ENCODE measurements at places on chromosomes 1 and 21.

DNA sequence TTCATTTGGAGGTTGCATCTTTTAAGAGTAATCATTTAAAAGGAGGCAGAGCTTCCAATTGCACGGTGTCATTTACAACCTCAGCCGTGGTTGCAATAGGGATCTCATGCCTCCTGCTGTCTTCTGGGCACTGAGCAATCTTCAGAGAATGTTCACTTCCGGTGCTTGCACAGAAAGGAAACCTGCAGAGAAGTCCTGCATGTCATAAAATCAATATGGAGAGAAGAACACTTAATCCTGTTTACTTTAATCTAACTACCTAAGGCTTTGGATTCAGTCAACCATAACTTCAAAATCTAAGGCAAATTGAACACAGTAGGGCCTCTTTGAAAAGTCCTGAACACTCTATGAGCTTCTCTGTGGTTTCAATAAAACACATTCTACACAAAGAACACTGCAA is 11.3 kb upstream of the MAP10 start:
- DNase-seq = peak; percentile 48

DNA sequence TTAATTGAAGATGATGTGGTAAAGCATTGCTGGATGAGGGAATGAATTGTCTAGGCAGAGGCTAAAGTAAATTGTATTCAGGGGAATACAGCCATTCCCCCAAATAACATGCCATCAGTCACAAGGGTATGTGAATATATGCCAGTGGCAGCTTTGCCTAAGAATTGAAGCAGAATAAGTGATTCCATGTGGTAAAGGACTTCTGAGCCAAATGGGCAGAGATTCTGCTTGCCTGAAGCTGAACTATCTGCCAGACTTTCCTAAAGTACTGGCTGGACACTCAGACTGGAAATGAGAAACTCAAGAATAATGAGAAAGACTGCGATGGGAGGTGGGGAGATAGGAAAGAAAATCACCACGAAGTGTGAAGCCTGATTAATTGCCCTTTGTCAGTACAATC is 2.4 kb downstream of the LIX1L start:
- DNase-seq = no peak

GRCh38 chr1:159920202-159920601 is 5.1 kb downstream of the TAGLN2 start:
- DNase-seq = no peak

DNA sequence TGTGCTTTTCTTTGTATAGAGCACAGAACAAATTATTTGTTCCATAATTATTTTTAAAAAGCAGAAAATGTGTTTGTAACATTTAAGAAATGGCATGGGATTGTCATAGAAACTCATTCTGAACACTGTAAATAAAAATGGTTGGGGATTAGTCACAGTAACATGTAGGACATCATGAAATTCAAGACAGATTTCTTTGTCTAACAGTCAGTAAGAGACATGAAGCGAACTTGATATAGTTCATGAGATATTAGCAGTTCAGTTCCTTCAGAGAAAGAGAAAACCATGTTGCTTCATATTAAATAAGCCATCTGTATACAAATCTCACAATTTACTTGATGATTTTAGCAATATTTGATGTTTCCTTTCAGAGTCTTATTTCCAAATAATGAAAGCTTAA is 19.7 kb downstream of the NFIA start:
- DNase-seq = no peak

GRCh38 chr1:234369784-234370183 is 3.5 kb upstream of the COA6 start:
- peak; percentile 59 for DNase-seq

DNA sequence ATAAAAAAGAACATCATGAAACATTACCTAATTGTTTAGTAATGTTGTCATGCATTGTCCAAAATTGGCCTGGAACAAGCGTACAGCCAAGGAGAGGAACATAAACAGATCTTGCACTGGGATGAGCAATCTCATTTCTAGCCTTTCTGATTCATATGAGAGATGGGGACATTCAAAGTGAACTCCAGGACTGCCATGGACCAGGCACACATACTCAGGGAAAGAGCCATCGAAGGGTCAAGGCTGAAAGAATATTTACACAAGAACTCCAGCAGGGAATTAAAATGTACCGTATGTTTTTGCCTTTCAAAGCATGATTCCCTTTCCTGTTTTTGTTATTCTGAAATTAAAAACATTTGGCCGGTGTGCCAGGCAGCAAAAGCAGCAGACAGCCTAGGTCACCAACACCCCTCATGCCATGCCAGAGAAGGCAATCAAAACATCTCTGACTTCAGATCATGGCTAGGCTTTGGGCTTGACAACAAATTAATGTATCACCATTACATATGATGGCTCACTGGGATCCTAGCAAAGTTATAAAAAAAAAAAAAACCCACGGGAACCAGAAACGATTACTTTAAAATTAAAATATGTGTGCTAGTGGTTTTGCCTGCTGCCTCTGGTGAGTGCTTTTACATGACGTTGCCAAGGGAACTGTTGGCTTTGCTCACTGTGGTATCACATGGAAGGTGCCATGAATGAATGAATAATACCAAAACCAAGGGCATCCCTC is 159.8 kb downstream of the TGFBR3 start:
- no peak for DNase-seq

DNA sequence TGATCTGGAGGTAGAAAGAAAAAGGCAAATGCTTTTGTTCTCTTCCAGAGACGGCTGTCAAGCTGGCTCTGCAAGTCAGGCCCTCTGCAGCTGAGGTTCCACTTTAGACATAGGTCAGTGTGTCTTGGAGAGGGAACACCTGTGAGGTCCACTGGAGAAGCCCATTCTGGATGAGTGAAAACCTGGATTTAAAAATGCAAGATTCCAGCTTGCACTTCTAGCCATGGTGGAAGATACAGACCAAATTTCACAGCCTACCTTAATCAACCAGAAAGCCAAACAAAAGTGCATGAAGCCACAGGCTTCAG is 35.0 kb downstream of the AGPAT3 start:
- DNase-seq = no peak

DNA sequence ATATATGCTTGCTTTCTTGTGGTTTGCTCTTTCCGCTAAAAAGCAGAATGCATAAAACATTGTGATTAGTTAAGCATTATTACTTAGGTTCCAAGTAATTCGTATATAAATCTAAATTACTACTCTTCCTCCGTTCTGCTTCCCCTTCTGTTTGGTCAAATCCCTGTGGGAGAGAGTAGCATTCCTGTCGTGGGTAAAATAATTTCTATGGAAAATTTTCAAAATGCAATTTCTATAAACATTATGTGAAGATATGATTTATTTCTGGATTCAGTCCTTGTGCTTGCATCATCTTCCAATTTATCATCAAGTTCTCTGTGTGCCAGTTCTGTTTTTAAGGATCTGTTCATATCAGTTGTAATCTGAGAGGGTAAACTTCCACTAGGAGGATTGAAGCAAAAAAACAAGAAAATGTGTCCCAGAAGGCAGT is 7.2 kb upstream of the WARS2 start:
- no peak for DNase-seq

- DNase-seq = peak; percentile 81
Observed at GRCh38 chr1:24694380-24694843, 50.8 kb upstream of the CLIC4 start.

DNA sequence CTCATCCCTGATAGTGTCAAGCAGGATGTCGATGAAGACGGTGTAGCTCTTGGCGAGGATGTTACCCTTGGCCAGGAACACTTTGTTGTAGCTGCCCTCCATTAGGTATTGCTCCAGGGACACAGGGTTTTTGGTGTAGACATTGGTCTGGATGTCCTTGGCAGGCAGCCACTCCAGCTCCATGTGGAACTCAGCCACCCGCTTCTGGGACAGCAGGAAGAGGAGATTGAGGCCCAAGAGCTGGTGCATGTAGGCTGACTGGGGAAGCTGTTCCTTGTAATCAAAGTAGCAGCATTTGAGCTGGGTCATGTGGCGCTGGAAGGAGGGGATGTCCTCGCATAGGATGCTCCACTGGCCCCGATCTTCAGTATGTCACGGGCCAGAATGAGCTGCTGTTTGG is 9.5 kb downstream of the IL6R start:
- DNase-seq = no peak

DNA sequence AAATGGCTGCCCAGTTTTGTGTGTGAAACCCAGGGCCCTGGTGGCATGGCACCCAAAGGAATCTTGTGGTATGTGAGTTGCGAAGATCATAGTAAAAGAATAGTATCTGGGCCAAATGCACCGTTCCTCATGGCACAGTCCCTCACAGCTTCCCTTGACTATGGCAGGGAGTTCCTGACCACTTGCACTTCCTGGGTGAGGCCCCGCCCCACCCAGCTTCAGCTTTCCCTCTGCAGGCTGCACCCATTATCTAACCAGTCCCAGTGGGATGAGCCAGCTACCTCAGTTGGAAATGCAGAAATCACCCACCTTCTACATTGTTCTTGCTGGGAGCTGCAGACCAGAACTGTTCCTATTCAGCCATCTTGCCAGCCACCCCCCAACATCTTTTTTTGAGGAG is 63.0 kb downstream of the SLC5A9 start:
- DNase-seq = no peak

DNA sequence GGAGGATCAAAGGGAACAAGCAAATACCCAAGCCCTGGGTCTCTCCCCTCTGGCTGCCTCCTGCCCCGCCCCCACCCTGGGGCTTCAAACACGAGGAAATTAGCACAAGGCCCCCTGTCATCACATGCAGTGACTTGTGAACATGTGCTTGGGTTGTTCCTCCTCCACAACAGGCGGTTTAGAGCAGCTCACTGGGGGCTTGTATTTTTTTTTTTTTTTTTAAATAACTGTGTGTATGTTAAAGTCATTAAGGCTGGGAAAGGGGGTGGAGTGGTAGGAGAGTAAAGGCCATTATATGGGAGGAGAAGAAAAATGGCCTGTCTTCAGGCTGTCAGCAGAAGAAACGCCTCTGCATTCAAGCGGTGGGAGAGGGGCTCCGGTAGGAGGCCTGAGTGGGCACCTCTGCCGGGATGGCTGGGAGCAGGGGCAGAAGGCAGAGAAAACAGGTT is 64.2 kb downstream of the PLXNA2 start:
- no peak for DNase-seq

GRCh38 chr1:8307628-8308027 is 10.3 kb upstream of the SLC45A1 start:
- no peak for DNase-seq
